Activated CD4-positive, alpha-beta memory T cell treated with anti-CD3 and anti-CD28 coated beads, Interleukin-2, amount 10 ng/mL, durations not matched to agents 7 days and 5 days (primary cell): ENCODE measurements at places on chromosomes 2 and 18. TPM values are rescaled to one million over a fixed set of nuclear protein-coding genes. Genes with fewer than 3 reads are reported as not detected.

- no peaks in the 10 kb centered on the region for H3K27me3 ChIP-seq
- H3K4me1 ChIP-seq = peaks cover 16% of the 10 kb centered on the region
- H3K36me3 ChIP-seq = no peaks in the 10 kb centered on the region
- no peak overlapping the region for H3K27ac ChIP-seq
Measured at GRCh38 chr2:397926-398325, 110.0 kb upstream of the ALKAL2 start.

DNA sequence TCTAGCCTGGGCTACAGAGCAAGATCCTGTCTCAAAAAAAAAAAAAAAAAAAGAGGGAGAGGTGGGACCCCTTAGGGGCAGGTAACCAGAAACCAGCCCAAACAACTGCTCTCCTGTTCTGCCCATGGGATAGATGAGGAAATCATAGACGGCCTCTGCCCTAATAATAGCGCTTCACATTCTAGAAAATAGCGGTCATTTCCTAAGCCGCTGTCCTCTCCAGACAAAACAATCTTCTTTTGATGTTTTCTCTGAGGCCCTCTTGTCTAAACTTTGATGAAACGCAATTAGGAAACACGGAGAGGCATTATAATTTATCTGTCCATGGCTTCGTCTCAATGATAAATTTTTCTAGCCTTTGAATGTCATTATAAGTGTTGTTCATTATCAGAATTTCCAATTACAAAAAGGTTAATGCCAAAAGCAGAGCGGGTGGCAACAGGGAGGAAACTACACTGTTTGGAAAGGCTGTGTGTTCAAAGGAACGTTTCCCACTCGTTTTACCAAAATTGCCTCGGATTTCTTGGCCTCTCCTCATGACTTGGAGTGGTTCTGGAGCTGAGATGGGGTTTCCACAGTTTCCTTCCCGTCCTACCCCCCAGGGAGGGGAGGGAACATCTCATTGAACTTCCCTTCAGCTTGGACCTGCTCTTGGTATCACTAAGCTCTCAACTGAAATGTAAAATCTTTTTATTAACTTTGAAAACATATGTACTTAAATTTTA lies 151.6 kb upstream of the ZNF236 start:
- H3K4me3 ChIP-seq = no peak overlapping the region
- no peaks in the 10 kb centered on the region for H3K4me1 ChIP-seq
- no peaks in the 10 kb centered on the region for H3K36me3 ChIP-seq
- H3K27me3 ChIP-seq = peaks cover 6% of the 10 kb centered on the region
- H3K27ac ChIP-seq = no peak overlapping the region
- no peak for DNase-seq

PSD4 gene
- 272 TPM for total RNA-seq

IL1RL2 gene
- total RNA-seq = not detected
